ENCODE measurements at places on chromosomes 12 and 14.

GRCh38 chr14:93047661-93048060 is 68.1 kb downstream of the ITPK1 start:
- DNase-seq = no peak

DNA sequence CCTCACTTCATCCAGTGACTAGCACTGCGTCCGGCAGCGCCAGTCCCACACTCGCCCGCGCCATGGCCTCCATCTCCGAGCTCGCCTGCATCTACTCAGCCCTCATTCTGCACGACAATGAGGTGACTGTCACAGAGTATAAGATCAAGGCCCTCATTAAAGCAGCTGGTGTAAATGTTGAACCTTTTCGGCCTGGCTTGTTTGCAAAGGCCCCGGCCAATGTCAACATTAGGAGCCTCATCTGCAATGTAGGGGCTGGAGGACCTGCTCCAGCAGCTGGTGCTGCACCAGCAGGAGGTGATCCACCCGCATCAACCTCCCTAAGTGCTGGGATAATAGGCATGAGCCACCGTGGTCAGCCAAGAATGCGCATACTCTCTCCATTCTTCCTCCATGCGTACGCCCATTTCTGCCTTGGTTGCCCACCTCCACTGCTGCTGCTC is 59.9 kb downstream of the IRF2BPL start:
- no peak for DNase-seq

DNA sequence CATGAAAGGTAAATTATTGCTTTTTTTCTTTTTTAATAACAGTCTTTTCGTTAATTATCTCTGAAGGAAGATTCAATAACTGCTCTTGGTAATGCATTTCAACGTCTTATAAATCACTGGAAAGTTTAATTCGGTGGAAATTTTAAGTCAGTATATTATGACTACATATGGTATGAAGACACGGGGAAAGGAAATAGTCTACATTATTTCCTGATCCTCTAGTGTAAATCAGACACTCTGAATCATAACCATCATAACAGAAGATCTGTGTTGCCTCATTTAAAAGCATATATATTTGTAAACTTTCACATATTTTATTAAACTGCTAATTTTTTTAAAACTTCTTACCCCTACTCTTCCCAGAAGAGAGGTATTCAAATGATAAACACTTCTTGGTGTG is 53.7 kb downstream of the EFCAB11 start:
- DNase-seq = no peak

GRCh38 chr12:29681370-29681769 is 102.4 kb downstream of the TMTC1 start:
- DNase-seq = no peak

- no peak for DNase-seq
Measured at GRCh38 chr14:71163842-71164629, 256.8 kb downstream of the PCNX1 start.

DNA sequence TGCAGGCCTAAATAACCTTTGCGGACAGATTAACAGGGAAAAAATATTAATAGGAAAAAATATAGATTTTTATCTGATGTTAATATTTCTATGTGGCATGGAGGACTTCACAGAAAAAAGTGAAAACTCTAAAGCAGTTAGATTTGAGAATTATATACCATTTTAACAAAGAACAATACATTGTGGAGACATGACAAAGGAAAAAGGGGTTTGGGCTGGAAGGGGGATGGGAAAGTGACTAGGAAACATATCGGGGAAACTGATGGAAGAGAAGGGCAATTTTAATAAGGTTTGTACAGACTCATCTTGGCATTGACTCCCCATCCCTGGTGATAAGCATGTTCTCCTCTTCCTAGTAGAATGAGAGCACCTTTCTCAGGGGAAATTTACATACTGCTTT is 21.0 kb upstream of the GPRC5D start:
- DNase-seq = no peak

DNA sequence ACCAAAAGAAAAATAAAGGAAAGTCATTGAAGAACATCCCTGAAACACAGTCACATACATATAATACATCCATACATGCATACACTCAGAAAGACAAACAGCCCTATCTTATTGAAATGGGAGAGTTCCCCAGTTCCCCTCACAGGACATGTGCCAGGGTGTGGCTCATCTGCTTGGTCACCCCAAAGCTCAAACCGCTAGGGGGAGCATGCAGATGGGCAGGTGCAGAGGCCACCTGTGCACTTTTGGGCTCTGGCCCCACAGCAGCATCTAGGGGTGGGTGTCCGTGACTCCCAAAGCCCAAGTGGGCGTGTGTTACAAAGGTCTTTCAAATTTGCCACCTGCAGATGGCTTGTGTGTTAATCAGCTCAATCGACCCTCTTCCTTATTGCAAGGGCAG is 75.2 kb downstream of the CMAS start:
- DNase-seq = no peak

DNA sequence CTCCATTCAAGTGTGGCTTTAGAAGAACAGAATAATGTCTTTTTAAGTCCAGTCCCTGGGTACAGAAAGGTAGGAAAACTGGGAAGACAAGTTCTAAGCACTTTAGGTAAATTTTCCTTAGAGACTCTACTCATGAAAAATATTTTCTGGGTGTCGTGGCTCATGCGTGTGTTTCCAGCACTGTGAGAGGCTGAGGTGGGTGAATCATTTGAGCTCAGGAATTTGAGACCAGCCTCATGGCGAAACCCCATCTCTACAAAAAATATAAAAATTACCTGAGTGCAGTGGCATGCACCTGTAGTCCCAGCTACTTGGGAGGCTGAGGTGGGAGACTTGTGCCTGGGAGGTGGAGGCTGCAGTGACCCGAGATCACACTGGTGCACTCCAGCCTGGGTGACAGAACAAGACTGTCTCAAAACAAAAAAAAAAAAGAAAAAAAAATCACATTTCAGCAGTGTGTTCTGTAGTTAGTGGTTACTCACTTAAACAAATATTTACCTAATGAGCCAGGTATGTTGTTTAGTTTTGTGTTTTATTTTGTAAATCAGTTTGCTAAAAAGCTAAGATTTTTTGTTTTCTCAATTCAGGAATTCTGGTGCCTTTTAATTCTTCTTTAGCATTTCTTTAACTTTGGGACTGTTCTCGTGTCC is 52.3 kb upstream of the RD3L start:
- DNase-seq = no peak

- DNase-seq = no peak
Measured at GRCh38 chr12:20490213-20490612, 121.9 kb downstream of the PDE3A start.

DNA sequence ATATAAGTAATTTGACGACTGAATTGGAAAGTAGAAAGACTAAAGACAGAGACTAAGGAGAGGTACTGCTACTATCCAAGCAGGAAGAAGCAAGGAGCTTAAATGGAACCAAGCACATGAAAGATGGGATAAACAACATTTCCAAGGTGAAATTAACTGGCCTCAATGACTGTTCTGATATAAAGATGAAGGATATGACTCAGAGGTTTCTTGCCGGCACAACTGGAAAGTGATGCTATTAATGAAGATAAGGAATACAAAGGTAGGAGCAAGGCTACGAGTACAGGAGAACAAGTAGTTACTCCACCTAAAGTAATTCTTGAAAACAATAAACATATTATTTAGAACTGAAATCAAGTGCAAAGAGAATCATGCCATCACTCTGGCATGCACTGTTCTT is 6.4 kb downstream of the SNX6 start:
- no peak for DNase-seq

DNA sequence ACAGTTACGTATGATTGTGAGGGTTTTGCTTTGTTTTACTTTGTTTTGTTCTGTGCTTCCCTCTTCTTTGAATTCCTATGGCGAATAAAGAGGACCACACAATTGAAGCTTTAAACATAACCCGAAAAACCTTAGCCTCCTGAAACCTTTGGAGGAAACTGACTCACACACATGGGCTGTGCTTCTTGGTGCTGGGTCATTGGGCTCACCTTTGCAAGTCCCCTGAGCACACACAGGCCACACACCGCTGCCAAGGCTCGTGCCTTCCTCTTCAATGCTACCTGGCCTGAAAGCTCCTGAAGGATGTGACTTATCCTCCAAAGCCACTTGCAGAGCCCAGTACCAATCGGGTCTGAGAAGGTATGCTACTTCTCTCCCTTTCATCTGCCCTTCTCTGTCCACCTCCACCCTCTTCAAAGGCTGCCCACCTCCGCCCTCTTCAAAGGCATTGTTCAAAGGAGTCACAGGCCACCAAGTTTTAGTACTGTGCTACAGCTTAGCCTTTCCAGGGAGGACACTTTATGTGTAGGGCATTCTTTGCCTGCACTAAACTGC is 114.6 kb downstream of the FOXN3 start:
- DNase-seq = no peak

DNA sequence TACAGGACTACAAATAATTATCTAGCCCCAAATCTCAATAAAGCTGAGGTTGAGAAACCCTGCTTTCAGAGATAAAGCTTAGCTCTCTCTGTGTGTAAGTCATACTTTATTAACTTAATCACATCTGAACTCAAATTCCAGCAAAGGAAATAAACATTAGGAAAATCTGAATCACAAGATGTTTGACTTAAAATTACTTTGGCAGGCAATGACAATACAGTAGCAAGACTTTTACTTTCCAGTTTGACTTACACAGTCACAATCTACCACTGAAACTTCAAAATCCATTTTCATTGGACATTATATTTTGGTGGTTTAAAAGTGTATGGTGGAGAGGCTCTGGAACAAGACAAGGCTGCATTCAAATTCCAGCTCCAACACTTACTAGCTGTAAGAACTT is 11.4 kb downstream of the TMEM116 start:
- DNase-seq = no peak

DNA sequence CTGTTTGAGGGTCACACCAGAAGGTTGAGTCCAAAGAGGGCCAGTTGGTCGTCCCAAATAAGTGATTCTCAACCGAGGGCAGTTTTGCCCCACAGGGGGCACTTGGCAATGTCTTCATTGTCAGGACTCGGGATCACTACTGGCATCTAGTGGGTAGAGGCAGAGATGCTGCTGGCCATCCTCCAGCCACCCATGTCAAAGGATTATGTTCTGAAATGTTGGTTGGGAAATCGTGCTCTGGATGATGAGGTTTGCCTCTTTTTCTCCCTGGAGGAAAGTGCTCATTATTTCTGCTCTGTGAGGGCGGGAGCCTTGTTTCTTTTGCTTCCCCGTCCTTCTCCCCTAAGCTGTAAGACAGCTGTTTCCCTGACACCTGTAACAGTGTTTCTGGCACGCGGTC is 3.6 kb downstream of the ZNF839 start:
- no peak for DNase-seq

- no peak for DNase-seq
Measured at GRCh38 chr12:57552835-57553313, 3.0 kb downstream of the KIF5A start.

DNA sequence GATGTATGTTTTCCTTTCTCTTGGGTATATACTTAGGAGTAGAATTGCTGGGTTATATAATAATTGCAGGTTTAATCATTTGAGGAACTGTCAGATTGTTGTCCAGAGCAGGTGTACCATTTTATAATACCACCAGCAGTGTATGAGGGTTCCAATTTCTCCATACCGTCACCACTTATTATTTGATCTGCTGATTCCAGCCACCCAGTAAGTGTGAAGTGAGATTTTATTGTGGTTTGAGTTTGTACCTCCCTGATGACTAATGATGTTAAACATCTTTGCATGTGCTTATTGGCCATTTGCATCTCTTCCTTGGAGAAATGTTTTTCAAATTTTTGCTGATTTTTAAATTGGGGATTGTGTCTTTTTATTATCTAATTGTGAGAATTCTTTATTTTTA is 15.1 kb downstream of the NCKAP5L start:
- no peak for DNase-seq

- DNase-seq = no peak
Measured at GRCh38 chr12:90036637-90037036, 328.0 kb upstream of the ATP2B1 start.

GRCh38 chr12:97159377-97159776 is 252.3 kb downstream of the NEDD1 start:
- no peak for DNase-seq

GRCh38 chr12:25926536-25926935 is 31.9 kb upstream of the RASSF8 start:
- no peak for DNase-seq

GRCh38 chr14:88947646-88948598 is 123.5 kb downstream of the TTC8 start:
- DNase-seq = no peak

- DNase-seq = no peak
Measured at GRCh38 chr14:68879841-68880575, 87.1 kb upstream of the ZFP36L1 start.

DNA sequence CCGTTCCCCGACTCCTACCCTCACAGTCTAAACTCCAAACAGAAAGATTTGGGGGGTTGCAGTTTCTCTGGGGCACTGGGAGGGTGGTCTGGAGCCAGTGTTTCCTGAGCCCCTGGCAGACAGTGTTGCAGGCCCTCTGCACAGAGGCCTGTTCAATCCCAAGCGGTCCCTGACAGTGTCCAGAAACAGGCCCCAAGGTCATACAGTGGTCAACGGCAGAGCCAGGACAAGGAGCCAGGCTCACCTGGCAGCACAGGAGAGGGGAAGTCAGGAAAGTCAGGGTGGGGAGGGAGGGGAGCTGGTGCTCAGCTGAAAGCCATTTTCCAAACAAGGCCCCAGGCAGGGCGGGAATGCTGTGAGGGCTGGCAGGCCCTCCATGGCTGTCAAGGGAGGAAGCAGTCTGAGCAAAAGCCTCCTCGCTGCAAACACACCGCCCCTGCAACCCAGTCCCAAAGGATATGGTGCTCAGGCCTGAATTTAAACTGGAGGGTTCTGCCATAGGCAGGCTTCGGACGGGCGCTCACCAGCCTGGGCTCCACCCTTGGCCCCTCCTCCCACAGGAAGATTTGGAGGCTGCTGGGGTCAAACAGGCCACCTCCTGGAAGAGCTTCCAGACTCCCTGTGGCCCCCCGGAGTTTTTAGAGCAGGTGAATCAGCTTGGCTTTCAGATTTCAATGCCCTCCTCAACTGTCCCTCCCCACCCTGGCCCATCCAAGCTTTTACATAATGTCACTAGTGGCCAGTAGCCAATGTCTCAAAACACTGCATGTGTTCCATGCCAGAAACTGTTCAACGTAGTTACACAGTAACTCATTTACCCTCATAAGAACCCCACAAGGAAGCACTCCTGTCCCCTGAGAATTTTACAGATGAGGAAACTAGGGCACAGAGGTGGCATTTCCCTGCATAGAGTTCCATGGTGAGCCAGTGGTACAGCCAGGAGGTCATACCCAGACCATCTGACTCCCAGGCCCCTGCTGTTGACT is 41.5 kb downstream of the CHGA start:
- no peak for DNase-seq

GRCh38 chr12:15700595-15700994 is 88.6 kb downstream of the EPS8 start:
- DNase-seq = no peak

DNA sequence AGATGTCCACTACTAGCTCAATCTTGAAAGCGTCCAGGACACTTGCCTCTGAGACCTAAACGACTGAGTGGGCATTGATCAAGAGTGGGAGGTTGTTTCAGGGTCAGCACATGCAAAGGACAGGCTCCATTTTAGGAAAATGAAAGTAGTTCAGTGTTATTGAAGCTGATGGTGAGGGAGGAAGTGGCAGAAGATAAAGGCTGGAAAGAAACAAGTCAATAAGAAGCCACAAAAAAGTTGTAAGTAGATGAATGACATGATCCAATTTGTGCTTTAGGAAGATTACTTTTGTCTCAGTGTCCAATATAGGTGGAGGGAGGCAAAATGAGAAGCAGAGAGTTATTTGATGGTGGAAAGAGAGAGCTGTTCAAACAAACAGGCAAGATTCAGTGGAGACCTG is 22.0 kb downstream of the GPR65 start:
- no peak for DNase-seq
